ENCODE measurements at places on chromosomes 2 and 18. TPM values are rescaled to one million over a fixed set of nuclear protein-coding genes. Genes with fewer than 3 reads are reported as not detected.

GRCh38 chr2:182018218-182018617, 32.6 kb downstream of the PPP1R1C start:
- peak; percentile 28 for DNase-seq

GRCh38 chr2:3654011-3654410, 4.0 kb upstream of the ALLC start:
- no peak for DNase-seq

DNA sequence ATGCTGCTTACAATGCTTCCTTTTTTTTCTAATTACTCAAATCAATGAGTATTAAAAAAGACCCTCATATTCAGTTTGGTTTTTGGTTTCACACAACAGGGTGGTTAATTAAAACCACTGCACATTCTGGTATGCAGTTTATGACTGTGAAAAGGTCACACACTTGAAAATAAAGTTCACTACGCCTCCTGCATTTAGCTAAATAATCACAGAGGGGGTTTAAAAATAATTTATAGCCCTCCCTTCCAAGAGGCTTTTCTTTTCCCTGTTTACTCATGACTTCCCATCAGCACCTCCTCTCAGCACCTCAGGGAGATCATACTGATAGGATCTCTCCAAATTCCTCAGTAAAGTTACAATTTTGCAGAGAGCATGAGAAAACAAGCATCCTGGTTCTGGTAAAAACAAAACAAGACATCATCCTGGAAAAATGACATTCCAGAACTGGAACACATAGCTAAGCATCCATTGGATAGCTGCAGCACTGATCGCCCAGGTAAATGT, 129.5 kb upstream of the TMEM200C start:
- DNase-seq: no peak

GRCh38 chr2:152730591-152731333, 12.3 kb downstream of the ARL6IP6 start:
- DNase-seq: no peak

DNA sequence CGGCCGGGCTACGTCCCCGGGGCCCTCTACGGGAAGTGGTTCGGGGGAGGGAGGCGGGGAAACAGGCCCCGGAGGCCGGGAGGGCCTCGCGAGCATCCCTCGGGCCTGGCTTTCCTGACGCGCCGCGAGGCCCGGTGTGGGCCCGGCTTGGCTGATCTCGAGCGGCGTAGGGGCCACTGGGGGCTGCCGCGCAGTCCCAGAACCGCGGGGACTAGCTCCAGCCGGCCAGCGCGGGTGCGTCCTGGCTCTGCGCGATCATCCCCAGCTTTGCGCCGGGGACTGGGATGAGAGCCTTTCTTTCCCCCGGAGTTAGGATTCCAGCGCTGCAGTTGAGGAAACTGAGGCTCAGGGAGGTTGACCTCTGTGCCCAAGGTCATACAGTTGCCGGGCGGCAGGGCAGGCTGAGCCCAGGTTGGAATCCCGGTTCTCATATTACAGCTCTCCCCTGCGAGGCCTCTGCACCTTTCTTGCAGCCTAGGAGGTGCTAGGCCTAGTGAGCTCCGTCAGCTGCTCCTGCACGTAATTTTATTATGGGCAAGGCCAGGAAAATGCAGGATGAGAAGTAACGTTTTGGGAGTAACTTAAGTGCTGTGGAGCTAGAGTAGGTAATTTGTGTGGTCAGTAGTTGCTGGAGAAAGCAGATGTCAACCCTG, 501 bp downstream of the LPIN1 start:
- peak; percentile 45 for DNase-seq

DNA sequence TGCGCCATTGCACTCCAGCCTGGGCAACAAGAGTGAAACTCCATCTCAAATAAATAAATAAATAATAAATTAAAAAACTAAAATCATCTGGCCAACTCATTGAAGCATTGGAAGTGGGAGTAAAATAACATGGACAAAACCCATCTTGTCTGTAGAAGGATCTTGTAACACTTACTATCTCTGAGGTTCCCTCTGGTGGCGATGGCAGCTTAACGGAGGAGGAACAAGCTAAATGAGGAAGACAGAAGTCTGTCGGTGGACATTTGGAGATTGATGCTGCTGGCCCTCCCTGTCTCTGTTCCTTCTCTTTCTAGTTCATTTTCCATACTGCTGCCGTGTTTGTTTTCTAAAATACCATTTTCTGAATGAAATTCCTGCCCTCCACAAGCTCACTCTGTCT, 43.4 kb downstream of the ZCCHC2 start:
- no peak for DNase-seq

- no peak for DNase-seq
Measured at GRCh38 chr18:33097126-33097525, 324.3 kb upstream of the KLHL14 start.

DNA sequence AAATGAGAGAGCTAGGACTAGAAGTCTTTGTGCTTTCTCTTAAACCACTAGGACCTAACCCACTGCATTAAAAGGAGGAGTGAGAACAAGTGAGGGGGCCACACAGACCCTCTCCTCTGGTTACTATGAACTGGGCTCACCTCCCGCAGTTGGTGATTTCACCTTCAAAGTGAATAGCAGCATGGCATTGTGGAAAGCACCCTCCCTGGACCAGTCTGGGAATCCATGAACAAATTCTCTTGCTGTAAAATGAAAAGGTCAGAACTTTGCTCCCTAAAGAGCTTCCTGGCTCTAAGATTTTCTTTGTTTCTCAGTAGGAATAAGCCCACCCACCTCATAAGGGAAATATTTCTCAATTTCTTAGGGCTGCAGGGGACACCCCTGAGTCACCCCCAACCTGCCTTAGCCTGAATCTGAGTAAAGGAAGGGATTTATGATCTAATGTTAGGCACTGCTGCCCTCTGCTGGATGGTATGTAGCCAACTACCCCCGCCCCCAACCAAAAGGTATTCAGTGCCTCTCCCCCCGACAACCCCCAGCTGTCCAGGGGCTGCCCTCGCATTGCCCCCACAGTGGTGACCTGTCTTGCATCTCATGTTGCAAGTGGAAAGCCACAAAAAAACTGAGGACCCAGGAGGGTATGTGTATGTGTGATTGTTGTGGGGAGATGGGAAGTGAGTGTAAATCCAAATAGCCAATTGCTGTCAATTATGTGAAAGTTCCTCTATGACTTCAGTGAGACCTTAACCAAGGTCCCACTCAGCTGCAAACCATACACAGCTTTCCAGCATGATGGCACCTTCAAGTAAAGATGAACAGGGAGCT, 230.9 kb upstream of the SLC14A2 start:
- peak; percentile 53 for DNase-seq

DNA sequence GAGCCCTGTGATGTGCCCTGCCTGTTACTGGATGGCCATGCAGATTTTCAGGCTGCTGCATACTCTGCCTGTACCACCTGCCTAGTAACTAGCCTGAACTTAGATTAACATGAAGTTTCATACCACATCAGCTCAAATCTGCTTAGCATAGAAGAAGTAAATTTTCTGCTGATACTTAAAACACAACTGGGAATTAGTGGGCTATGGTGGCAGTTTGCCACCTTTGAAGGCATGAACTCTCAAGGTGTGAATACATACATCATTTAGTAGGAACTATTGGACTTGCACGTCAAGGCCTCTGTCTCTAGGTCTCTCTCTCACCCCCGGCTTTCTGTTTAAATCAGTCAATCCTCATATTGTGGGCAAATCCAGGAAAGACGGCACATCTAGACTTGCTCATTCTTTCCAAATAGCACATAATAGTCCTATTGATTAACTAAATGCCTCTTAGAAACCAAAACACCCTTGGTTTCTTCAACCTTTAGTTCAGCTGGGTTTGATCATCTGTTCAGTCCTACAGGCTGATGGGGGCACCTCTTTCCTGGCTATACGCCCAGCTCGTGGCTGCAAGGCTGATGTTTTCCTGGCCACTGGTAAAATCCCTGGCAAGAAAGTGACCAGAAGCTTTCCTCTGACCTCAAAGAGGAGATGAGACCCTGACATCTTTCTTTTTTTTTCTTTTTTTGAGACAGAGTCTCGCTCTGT, 58.4 kb downstream of the ALPK2 start:
- no peak for DNase-seq

GRCh38 chr2:192669505-192670091, 474.9 kb upstream of the TMEFF2 start:
- DNase-seq: no peak

GRCh38 chr2:109475531-109476210, 138.1 kb downstream of the SEPTIN10 start:
- DNase-seq: no peak

GRCh38 chr18:47264308-47264700, 12.8 kb upstream of the SKOR2 start:
- no peak for DNase-seq

GRCh38 chr18:78765142-78765541, 214.5 kb upstream of the SALL3 start:
- no peak for DNase-seq

DNA sequence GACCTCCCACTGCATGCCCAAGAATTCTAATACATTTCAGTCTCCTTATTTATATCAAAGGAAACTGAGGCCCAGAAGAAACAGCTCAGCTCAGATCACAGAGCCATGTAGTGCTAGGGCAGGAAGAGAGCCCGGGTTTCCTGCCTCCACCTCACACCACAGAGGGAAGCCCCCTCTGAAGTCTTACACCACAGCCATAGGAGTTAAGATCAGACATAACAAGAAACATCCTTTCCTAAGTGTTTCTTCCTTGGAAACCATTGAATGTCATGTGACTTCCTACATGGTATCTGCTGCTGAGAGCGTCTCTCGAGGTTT, 102.1 kb downstream of the MTCL1 start:
- no peak for DNase-seq

DNA sequence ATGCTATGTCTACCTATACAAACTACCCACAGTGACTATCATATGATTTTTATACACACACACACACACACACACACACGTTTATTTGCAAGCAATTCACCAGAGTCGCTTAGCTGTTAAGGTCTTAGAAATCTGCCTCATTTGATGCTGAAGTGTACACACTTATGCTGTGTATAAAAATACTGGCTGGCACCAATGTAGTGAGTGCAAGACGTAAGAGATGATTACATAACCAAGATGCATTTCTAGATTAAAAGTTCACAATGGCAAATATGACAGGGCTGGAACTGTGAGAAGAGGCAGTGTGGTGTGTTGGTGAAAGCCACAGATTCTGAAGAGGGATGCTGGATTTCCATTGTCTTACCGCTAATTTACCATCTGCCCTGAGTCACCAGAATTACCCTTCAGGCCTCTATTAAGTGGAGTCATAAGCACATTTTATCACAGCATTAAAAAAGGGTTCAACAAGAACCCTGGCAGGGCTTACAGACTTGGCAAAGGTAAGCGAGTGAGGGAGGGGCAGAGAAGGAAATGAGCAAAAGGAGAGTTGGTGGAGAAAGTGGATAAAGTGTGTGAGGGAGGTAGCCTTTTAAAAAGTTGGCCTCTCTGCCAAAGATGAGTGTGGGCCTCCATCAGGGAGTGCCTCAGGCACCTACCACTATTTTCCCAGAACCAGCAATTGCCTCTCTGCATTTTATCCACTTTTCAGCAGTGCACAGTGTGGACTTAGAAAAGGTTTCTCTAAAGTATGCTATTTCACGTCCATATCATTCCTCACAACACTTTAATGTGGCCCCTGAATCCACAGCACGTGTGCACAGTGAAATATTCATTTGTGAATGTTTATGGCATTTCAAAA, 21.5 kb downstream of the MEIS1 start:
- DNase-seq: no peak

- peak; percentile 80 for DNase-seq
Measured at GRCh38 chr2:12318427-12319057, 398.2 kb upstream of the TRIB2 start.

- DNase-seq: no peak
Measured at GRCh38 chr18:56026509-56026908, 438.5 kb upstream of the TCF4 start.

GRCh38 chr2:77156599-77156998, 365.6 kb downstream of the LRRTM4 start:
- no peak for DNase-seq

- DNase-seq: no peak
Measured at GRCh38 chr18:52339891-52340371, at the start of gene DCC. DCC (plus strand) TSS chr18:52340197; CDS start chr18:52340788, 591 bp downstream.

- peak; percentile 92 for DNase-seq
Measured at GRCh38 chr2:199228887-199229819, 228.6 kb downstream of the SATB2 start.

DNA sequence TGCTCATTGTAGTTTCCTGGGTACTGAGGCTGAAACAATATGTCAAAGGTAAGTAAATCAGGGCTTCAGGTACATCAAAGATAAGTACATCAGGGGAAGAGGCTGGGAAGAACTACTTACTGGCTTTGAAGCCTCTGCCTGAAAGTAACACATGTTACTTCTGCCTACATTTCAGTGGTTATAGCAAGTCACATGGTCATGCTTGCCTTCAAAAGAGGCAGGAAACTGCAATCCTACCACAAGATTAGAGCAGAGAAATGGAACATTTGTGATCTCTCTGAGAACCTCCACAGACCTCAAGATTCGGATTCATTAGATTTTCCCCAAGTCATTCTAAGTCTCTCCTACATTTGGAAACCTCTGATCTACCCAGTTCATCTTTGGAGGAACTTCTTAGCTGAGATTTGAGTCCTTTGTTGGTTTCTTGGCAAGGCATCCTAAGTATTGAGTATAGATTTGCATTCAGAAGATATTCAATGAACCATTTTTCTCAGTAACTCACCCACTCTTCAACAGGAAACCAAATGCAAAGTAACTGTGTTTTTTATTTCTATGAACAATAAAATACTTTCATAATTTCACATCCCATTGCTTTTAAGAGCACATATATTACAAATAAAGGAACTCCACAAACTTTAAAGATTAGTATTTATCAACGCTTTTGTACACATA, 48.5 kb upstream of the CCDC195 start:
- DNase-seq: no peak

DNA sequence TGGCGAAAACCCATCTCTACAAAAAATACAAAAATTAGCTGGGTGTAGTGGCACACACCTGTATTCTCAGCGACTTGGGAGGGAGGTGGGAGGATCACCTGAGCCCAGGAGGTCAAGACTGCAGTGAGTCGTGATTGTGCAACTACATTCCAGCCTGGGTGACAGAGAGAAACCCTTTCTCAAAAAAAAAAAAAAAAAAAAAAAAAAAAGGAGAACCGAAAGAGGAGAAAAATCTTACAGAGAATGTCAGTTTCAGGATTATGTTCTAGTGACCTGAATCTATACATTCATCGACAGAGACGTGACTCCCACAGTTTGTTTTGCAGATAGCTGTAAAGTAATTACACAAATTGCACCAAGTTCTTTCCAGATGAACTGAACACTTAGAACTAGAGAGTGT, 187.8 kb downstream of the FTCDNL1 start:
- DNase-seq: no peak

Gene UGT1A5
- not detected for total RNA-seq

Gene FOXI3
- not detected for total RNA-seq

Gene TSPYL6
- not detected for total RNA-seq

Gene MYOM1
- not detected for total RNA-seq

Gene CRYGC
- total RNA-seq: not detected

Gene SH3RF3
- total RNA-seq: 6.1 TPM

All from SJSA1 (cell line).